ENCODE measurements at places on chromosomes 5 and 9.

DNA sequence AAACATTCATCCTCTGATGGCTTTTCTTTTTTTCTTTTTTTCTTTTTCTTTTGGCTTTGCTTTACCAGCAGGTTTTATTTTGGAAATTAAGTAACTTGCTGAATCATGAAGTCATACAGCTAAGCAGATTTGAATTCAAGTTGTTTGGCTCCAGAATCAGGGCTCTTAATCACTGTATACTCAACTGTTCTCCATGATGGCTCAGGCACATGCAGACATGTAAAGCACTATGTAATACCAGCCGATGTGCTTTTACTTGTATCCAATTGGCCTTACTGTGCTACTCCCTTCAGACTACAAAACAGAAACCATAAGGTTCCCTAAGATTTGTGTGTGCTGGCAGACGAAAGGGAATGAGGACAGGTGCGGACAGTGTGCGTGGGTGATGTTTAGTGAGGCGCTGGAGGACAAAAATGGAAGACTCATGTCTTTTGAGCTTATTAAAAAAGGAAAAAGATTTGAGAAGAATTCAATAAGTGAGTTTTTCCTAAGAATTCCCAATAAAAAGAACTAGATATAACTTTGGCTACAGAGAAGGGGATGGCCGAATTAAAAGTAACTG lies 44.7 kb upstream of the OTP start:
- no peak overlapping the region for H3K27ac ChIP-seq
- no peak for DNase-seq
- H3K4me3 ChIP-seq: no peak overlapping the region
- no peaks in the 10 kb centered on the region for H3K27me3 ChIP-seq
- no peaks in the 10 kb centered on the region for H3K4me1 ChIP-seq

DNA sequence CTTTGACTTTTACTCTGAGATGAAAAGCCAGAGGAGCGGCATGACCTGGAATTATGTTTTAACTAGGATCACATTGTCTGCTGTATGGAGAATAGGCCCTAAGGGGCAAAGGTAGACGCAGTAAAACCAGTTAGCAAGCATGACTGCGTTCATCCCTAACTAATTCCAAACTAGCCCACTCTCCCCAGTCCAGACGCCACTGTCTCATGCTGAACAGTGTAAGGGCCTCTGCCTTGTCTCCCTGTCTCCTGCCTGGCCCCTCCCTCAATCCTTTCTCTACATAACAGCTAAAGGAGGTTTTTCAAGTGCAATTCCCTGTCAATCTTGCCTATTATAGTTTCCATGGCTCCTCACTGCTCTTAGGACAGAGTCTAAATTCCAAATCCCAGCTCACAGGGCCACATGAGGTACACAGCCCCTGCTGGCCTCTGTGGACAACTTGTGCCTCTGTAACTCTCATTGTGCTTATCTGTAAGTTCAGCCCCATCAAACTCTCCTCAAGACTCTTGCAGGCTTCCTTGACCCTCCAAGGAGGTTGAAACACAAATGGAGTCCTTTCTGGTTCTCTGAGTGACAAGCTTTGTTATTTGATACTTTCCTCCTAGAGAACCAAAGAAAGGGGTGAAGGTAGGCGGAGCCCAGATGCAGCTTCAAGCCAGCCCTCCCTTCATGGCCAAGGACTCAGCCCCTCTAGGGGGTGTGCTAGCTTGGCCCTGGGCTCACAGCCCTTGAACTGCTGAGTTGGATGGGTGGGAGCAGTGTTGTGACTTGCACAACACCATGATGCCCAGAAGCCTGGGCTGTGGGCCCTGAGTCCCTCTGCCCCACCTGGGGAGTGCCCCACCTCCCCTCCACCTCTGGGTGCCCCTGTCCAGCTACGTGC lies 16.0 kb upstream of the SLC22A4 start:
- no peaks in the 10 kb centered on the region for H3K4me1 ChIP-seq
- no peak for DNase-seq
- no peak overlapping the region for H3K4me3 ChIP-seq
- no peak overlapping the region for H3K27ac ChIP-seq
- H3K27me3 ChIP-seq: no peaks in the 10 kb centered on the region

- DNase-seq: no peak
- H3K27me3 ChIP-seq: peaks cover 97% of the 10 kb centered on the region
- no peak overlapping the region for H3K27ac ChIP-seq
- no peak overlapping the region for H3K4me3 ChIP-seq
- H3K4me1 ChIP-seq: peaks cover 6% of the 10 kb centered on the region
Observed at GRCh38 chr5:93600409-93601070, 17.5 kb downstream of the NR2F1 start.

DNA sequence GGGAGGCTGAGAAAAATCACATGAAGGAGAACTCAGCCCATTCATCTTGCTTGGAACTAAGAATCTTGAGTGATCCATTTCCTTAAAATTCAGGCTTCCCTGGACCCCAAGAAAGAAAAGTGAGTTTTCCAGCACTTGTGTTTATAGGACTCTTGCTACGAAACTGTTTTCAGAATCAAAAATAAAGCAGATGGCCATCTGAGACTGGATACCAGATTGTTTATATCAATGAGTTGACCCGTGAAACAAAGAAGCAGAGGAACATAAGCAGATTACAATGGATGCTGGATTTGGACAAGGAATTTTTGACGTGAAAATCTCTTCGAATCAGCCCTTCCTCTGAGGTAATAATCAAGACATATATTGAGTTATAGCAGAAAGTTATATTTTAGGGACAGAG lies 223.2 kb downstream of the SYK start:
- no peak overlapping the region for H3K27ac ChIP-seq
- H3K27me3 ChIP-seq: no peaks in the 10 kb centered on the region
- H3K4me3 ChIP-seq: no peak overlapping the region
- H3K36me3 ChIP-seq: no peaks in the 10 kb centered on the region
- no peak for DNase-seq
- no peaks in the 10 kb centered on the region for H3K4me1 ChIP-seq

DNA sequence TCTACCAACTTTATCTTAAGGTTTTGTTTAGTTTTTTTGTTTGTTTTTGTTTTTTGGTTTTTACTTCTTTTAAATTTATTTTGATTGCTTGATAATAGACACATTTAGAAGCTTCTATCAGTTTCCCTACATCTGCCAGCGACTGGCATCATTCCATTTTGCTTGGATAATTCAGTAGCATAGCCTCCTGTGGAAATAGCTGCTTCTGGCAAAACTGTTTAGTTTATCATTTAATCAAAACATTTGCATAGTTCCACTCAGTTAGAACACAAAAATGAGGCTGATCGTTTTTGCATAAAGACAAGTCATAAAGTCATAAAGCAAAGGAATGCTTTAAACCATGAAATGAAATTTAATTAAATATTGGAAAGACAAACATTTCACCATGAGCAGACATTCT lies 133.7 kb upstream of the NFIL3 start:
- H3K4me1 ChIP-seq: no peaks in the 10 kb centered on the region
- no peak for DNase-seq
- no peaks in the 10 kb centered on the region for H3K36me3 ChIP-seq
- no peaks in the 10 kb centered on the region for H3K27me3 ChIP-seq
- no peak overlapping the region for H3K27ac ChIP-seq

GRCh38 chr9:95494022-95494415 lies 22.8 kb downstream of the PTCH1 start:
- no peaks in the 10 kb centered on the region for H3K27me3 ChIP-seq
- peaks cover 65% of the 10 kb centered on the region for H3K4me1 ChIP-seq
- H3K4me3 ChIP-seq: peak overlapping the region; percentile 19
- DNase-seq: peak; percentile 23

DNA sequence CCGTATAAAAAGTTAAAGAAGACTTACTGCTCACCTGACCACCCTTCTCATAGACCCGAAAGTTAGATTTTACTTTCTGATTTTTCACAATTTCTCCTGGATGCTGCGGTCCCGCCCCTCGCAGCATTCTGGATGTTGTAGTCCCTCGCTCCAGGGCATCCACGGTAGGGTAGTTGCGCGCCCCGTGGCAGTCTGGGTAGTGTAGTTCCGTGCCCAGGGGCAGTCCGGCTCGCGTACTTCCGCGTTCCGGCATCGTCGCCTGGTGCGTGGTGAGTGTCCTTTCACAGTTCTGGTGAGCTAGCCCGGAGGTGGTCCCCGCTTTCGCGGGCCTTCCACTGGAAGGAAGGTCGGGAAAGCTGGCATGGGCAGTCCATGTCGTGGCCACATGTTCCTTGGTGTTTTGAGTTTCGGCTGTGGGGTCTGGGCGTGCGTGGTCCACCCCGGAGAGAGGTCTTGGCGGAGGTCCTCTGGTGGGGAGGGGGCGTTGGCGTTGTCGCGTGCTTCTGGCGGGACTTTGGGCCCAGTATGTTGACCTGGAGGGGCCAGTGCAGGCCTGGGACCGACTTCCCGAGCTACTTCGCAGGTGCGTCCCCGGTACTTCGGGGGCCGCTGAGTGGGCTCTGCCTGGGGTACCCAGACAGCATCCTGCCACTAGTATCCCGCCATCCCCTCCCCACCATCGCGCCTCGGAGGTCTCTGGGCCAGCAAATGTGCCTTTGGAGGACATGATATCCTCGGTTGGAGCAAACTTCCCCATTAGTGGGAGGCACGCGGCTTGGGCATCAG lies at the start of gene ZNF169:
TSS of gene ZNF169 (plus strand) at position 222 of the 786 bp plus-strand sequence. CDS start 19,515 bp downstream, outside the sequence.
- peak; percentile 81 for DNase-seq
- no peaks in the 10 kb centered on the region for H3K27me3 ChIP-seq
- H3K36me3 ChIP-seq: no peaks in the 10 kb centered on the region

GRCh38 chr9:134535171-134535570 lies 106.4 kb upstream of the COL5A1 start:
- H3K4me3 ChIP-seq: no peak overlapping the region
- no peak overlapping the region for H3K27ac ChIP-seq
- no peaks in the 10 kb centered on the region for H3K4me1 ChIP-seq
- H3K36me3 ChIP-seq: no peaks in the 10 kb centered on the region

DNA sequence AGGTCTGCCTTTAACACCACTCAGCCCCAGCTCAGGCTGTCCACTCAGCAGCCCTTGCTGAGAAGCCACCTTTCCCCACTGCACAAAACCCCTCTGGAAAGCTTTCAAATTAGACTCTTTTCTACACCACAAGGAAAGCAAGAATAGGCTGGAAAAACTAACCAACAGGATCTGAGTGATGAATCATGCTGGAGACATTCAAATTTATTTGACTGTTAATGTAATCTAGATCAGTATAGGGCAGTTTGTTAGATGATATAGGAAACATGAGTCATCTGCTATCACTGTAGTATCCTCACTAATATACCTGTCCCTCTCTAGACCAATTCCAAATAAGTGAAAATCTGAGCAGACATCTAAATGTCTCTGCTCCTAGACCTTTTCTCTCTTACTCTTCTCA lies 127.8 kb upstream of the PAM start:
- H3K4me3 ChIP-seq: no peak overlapping the region
- no peak for DNase-seq
- no peaks in the 10 kb centered on the region for H3K27me3 ChIP-seq
- H3K4me1 ChIP-seq: no peaks in the 10 kb centered on the region

Data from CD8-positive, alpha-beta memory T cell (primary cell).